ENCODE measurements at places on chromosomes 13 and 19. TPM values are rescaled to one million over a fixed set of nuclear protein-coding genes. Genes with fewer than 3 reads are reported as not detected.

The SERPINE3 gene
- total RNA-seq, result not detected

The NDUFA7 gene
- total RNA-seq, result 24.4 TPM

The NCAN gene
- total RNA-seq, result not detected

The ZNF260 gene
- total RNA-seq, result 11.7 TPM

The NKPD1 gene
- total RNA-seq, result 0.20 TPM

DNA sequence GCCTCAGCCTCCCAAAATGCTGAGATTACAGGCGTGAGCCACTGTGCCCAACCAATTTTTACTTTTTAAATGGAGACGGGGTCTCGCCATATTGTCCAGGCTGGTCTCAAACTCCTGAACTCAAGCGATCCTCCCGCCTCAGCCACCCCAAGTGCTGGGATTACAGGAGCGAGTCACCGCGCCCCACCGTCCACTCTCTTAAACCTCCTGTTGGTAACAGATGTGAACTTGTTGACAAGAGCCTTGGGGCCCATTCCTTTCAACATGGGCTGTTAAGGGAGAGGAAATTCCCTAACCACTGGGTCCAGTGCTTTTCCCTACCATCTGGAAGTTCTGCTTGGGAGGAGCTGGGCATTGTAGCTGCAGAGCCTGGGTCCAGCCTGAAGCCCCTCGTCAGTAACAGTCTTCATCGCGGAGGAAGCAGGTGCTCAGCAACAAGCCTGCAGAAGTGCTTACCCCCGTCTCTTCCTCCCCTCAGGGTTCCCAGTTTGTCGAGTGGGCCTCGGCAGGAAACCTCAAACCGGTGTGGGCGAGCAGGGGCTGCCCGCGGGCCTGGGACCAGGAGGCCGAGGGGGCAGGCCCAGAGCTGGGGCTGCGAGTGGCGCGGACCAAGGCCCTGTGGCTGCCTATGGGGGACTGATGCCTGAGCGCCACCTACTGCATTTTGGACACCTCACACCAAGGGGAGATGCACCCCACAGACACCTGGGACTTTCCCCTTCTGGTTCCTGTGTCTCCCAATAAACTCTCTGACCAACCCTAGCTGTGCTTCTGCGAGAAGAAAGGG is 4.0 kb upstream of the FLT3LG start:
- H3K27me3 ChIP-seq, result no peaks in the 10 kb centered on the region
- no peak for DNase-seq
- H3K36me3 ChIP-seq, result no peaks in the 10 kb centered on the region
- H3K4me3 ChIP-seq, result no peak overlapping the region
- H3K27ac ChIP-seq, result no peak overlapping the region
- H3K4me1 ChIP-seq, result peaks cover 5% of the 10 kb centered on the region

GRCh38 chr19:19053508-19054314 is 10.1 kb upstream of the SLC25A42 start:
- H3K4me1 ChIP-seq, result no peaks in the 10 kb centered on the region
- no peak overlapping the region for H3K4me3 ChIP-seq
- H3K27me3 ChIP-seq, result no peaks in the 10 kb centered on the region
- H3K36me3 ChIP-seq, result no peaks in the 10 kb centered on the region
- H3K27ac ChIP-seq, result no peak overlapping the region

- H3K36me3 ChIP-seq, result no peaks in the 10 kb centered on the region
- peaks cover 4% of the 10 kb centered on the region for H3K4me1 ChIP-seq
- H3K27me3 ChIP-seq, result no peaks in the 10 kb centered on the region
- no peak overlapping the region for H3K27ac ChIP-seq
- DNase-seq, result no peak
- no peak overlapping the region for H3K4me3 ChIP-seq
These were observed 25.9 kb downstream of the EFNA2 start for GRCh38 chr19:1311543-1312091.

DNA sequence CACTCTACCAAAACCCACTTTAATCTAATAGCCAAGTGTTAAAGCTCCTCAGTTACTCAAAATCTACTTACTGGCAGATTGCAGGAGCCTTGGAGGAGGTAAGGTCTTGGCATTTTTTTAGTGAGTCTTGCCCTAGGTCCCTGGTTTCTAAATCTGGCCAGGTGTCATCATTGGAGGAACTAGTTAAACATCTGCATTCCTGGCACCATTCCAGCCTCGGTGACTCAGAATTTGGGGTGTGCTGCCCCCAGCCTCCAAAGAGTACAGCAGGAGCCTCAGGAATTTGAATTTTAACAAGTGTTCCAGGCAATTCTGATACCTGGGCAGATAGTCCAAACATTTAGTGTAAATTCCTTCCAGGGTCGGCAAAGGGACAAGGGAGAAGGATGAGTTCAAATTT is 37.4 kb downstream of the KLF5 start:
- H3K36me3 ChIP-seq, result no peaks in the 10 kb centered on the region
- H3K27me3 ChIP-seq, result no peaks in the 10 kb centered on the region
- H3K4me3 ChIP-seq, result no peak overlapping the region
- H3K4me1 ChIP-seq, result no peaks in the 10 kb centered on the region
- DNase-seq, result no peak

- no peak overlapping the region for H3K27ac ChIP-seq
- no peaks in the 10 kb centered on the region for H3K36me3 ChIP-seq
- H3K27me3 ChIP-seq, result no peaks in the 10 kb centered on the region
- H3K4me1 ChIP-seq, result no peaks in the 10 kb centered on the region
- H3K4me3 ChIP-seq, result no peak overlapping the region
These were observed 64.2 kb downstream of the SIAH3 start for GRCh38 chr13:45787346-45787745.

DNA sequence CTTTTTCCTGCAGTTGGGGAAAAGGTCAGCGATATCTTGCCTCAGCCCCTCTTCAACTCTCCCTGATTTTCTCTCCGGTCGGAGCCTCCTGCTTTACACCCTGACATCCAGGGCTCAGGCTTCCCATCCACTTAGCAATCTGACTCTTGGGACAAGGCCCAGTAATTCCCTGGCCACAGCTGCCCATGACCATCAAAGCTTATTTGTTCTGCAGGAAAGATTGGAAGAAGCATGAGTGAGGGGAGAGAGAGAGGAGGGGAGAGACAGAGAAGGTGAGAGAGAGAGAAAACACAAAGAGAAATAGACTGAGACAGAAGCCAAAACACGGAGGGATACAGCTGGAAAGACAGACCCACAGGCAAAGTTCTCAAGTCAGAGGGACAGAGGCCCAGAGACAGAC is 13.7 kb downstream of the SYT3 start:
- no peaks in the 10 kb centered on the region for H3K27me3 ChIP-seq
- H3K4me1 ChIP-seq, result no peaks in the 10 kb centered on the region
- H3K4me3 ChIP-seq, result no peak overlapping the region
